ENCODE measurements at places on chromosomes 16 and 17. TPM values are rescaled to one million over a fixed set of nuclear protein-coding genes. Genes with fewer than 3 reads are reported as not detected.

DNA sequence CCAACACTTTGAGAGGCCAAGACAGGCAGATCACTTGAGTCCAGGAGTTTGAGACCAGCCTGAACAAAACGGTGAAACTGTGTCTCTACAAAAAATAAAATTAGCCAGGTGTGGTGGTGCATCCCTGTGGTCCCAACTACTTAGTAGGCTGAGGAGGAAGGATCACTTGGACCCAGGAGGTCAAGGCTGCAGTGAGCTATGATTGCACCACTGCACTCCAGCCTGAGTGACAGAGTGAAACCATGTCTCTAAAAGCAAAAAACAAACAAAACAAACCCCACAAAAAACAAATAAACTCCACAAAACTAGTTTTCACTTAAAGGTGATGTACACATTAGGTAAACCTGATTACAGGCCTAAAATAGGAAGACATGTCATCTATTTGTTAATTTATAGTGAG is 40.3 kb downstream of the MARVELD3 start:
- no peak for DNase-seq

- peak; percentile 11 for DNase-seq
Observed at GRCh38 chr16:50121721-50122445, 31.2 kb upstream of the TENT4B start.

DNA sequence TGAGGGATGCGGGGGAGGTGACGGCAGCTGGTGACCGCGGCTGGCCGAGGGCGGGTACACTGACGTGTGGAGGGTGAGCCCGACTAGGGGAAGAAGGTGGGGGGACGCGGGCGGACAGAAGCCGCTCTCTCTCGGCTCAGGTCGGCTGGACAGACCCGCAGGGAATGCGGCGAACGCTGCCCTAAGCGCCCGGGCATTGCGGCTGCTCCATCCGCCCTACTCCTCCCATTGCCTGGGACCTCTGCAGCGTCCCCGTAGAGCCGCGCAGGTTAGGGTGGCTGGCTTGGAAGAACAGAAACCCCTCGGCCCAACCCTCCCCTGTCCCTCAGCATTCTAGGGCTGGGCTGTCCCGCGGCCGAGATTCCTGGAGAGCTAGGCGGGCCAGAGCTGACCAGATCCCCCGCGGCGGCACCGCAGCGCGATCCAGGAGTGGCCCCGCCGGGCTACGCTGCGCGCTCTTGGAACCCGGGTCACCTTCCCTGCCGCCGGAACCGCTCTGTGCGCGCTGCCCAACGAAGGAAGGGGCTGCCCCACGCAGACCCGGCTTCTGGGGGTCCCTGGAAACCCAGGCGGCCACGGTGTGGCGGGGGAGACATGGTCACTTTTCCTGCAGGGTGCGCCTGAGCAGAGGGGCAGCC is 3.0 kb downstream of the DLX4 start:
- DNase-seq = no peak

DNA sequence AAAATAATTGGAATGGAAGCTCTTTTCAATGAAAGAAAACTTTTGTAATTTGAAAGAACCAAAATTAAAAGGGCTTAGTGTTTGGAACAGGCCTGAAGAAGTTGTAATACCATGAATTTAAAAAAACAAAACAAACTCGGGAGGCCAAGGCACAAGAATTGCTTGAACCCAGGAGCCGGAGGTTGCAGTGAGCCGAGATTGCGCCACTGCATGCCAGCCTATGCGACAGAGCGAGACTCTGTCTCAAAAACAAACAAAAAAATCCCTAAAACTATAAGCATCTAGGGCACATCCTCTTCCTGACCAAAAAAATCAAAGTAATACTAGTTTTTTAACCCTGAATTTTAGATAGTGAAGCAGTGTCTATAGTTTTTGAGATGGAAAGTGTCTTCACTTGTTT is 12.7 kb downstream of the CLTC start:
- DNase-seq = no peak

- no peak for DNase-seq
Observed at GRCh38 chr17:31283841-31284240, 13.2 kb downstream of the OMG start.

DNA sequence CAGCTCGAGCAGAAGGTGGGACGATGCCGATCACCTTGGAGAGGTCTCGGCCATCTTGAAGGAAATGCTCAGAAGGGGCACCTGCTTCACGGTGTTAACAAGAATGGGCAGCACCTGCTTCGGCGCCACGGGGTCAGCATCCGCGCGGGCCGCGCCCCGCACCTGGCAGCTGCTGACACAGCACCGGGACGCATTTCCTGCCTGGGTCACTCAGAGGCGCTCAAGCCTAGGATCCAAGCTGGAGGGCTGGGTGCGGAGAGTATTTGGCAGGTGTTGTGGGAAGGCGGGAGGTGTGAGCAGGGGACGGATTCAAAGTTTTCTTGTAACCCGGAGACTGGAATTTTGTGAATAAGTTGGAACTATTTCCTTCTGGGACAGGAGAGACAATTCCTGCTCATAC is 39.3 kb upstream of the AKTIP start:
- DNase-seq = no peak

- no peak for DNase-seq
Observed at GRCh38 chr17:1087381-1088241, 90.7 kb downstream of the TIMM22 start.

GRCh38 chr17:70434536-70435490 is 265.5 kb downstream of the KCNJ2 start:
- DNase-seq = no peak

- DNase-seq = no peak
Observed at GRCh38 chr17:17367931-17368330, 64.8 kb downstream of the NT5M start.

DNA sequence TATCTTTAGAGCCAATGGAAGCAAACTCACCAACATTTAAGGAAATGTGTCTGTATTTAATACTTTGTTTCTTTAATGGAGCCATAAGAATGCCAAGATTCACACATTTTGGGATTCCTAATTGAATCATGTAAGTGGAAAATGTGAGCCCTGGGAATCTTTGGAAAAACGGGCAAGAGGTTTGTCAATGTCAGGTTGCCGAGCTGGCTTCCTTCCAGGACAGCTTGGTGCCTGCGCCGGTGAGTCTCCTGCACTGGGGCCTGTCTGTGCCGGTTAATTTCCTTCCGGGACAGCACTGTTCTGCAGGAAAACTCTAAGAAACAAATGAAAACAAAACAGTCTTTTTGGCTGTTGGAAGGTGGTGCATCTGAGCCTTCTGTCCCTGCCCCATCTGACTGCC is 210.6 kb downstream of the HAPSTR1 start:
- no peak for DNase-seq

DNA sequence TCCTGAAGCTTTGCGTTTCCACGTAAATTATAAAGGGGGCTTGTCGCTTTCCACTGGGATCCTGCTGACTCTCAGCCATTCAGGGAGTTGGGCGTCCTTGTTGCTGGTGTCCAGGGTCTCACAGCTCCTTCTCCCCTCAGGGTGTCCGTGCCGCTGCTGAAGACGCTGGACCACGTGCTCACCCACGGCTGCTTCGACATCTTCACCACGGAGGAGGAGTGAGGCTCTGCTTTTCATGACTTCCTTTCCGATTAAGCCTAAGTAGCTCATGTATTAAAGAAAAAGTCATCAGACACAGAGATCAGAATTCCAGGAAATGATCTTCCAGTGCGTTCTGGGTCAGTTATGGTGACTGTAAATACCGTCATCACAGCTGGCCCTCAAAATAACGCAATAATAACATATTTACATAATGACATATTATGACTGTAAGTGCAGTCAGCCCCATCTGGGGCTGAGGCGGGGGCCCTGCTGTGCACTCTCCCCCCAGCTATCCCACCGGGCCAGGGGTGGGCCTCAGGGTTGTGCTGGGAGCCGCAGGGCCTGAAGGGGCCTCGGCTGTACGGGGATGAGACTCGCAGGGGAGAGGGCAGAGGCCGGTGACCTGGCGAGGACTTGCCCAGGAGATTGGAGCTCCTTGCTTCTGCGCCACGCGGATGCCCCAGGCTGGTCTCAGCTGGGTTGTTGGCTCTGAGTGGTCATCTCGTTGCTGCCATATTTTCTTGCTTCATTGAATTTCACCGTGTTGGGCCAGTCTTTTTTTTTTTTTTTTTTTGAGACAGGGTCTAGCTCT is 92.9 kb upstream of the ZNF750 start:
- no peak for DNase-seq

DNA sequence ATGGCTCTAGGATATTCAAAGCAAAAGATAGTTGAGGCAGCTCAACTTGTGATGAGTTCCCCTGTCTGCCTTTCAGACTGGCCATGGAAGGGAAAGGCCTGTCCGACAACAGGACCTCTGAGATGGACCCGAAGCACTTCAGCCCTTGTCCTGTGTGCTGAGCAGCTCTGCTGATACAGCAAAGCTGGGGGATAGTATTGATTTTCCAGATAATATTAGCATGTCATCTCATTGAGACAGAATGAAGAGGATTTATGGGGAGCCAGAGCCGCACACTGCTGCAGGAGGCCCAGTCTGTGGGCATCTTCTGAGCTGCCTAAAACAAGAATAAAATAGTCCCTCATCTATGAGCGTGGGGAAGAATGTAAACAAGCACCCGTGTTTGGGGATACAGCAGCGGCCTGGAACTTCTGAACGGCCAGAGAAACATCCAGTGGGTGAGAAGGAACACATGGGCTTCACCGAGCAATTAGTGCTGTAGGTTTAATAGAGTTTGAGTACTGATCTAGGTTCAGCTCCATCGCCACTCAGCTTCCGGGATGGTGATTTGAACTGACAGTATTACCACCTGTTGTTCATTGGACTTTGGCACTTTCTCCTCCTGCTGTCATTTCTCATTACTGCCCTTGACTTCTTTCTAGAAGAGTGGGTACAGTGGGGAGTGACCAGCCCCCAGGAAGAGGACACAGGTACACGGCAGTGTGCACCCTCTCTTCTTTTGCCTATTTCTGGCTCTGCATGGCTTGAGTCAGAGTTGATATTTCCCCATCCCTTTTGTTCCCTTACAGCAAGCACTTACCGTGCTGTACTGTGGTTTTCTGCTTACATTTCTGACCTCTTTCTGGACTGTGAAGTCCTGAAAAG is 96.5 kb upstream of the TBX2 start:
- no peak for DNase-seq

DNA sequence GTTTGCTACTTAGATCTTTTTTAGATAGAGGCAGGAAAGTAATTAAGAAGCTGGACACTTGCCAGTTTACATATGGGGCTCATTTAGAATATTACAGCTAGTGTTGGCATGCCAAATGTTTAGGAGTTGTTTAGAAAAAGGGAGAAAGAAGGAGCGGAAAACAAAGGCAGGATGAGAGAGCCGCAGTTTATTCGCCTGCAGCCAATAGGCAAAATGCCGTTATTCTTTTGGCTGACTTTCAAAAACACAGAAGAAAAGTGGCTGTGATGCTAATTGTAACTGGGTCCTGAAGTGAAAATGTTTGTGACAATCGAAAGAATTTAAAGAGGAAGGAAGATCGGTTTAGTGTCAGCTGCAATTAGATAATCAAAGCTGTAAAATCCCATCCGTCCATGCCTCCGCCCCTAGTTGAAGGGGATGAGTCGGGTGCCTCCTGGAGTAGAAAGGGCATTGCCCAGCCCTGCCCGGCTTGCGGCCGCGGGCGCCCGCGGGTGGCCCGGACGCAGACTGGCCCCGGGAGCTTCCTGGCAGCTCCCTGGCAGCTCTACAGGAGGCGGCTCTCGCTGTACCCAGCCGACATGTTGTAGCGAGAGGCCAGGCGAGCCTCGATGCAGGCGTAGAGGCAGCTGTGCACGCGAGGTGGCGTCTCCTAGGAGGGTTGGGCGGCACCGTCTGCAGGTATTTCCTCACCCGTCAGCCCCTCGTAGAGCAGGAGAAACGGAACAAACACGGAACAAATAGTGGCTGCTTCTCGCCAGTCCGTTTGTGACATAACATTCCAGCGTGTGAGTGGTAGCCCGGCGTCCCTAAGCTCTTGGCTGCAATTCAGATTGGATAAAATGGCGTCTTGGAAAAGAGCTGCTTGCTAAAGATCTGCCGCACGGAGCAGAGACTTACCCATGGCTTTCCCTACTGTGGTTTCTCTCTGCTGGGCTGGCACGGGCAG is 82.2 kb downstream of the TNRC6C start:
- no peak for DNase-seq

GRCh38 chr16:3548445-3548844 is 28.8 kb downstream of the NLRC3 start:
- no peak for DNase-seq

DNA sequence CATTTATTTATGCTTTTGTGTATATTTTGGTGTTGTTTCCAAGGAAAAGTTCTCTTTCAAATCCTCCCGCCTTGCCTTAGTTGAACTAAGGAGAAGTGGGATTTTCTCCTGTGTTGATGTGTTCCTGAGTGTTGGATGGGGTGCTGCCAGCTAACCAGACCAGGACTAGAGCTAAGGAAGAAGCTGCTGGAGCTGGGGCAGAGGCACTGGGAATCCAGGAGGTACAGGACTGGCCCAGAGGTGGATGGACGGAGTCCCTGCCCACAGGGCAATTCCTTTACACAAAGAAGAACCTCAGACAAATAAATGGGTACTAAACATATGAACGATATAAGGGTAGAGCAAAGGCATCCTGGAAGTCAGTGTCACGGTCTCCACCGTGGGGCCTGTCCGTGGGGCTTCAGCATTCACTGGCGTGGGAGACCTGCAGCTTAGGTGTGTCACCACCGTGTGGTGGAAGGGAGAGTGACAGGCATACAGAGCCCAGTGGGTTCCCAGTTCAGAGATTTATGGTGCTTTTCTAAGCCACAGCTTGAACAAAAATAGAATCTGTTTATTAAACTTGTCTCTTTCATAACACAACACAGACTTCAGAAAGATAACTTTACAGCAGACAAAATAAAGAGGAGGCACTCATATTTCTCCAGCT is 270.7 kb downstream of the NTN1 start:
- DNase-seq = no peak

The NXPH3 gene
- not detected for polyA plus RNA-seq

The HOXB3 gene
- 0.10 TPM for polyA plus RNA-seq

The USP6 gene
- 0.05 TPM for polyA plus RNA-seq

The CASKIN1 gene
- not detected for polyA plus RNA-seq

The TMEM114 gene
- not detected for polyA plus RNA-seq

The ABCA5 gene
- 9.2 TPM for polyA plus RNA-seq

The MT1G gene
- not detected for polyA plus RNA-seq

The ZNF597 gene
- 1.3 TPM for polyA plus RNA-seq
